LNCaP clone FGC (cell line): ENCODE measurements at places on chromosomes 2 and 18.
A peak's percentile ranks its signal among the peaks of the same experiment; 100 is the strongest.

DNA sequence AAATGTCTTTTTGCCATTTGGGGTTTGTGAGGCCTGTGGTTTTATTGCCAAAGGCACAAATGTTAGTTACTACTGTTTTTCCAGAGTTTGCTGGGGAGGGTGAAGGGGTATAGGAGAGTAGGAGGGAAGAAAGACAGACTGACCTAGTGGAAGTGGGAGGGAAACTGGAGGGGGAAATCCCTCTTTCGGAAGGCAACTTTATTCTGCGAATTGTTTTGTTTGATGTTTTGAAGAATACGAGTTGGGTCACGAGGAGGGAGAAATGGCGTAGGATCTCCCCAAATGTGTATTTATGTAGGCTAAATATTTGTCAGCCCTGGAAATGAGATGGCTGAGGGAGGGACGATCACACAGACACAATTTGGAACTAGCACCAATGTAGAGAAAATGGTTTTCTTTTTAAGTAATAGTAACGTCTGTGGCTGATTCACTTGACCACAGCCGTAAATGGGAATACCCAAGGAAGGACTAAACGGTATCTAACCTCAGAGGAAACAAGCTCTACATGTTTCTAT is 172.3 kb downstream of the ICOS start:
- DNase-seq, result no peak

DNA sequence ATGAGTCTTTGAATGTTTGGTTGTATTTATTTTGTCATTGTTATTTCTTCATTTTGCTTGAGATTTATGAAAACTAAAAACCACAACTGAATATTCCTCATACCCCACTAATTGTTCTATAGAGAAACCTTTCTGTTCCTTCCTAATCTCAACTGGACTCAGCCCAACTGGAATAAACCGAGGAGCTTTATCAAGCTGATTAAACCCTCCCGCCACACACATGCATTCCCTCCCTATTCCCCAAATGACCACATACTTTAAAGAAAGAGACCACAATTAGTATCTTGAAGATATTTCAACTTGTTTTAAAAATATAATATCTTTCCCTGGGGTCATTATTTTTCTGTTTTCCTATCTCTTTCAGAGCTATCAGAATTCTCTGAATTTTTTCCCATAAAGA is 107.5 kb downstream of the OSR1 start:
- DNase-seq, result no peak

GRCh38 chr2:230869914-230870543 is 5.3 kb downstream of the ITM2C start:
- DNase-seq, result no peak

DNA sequence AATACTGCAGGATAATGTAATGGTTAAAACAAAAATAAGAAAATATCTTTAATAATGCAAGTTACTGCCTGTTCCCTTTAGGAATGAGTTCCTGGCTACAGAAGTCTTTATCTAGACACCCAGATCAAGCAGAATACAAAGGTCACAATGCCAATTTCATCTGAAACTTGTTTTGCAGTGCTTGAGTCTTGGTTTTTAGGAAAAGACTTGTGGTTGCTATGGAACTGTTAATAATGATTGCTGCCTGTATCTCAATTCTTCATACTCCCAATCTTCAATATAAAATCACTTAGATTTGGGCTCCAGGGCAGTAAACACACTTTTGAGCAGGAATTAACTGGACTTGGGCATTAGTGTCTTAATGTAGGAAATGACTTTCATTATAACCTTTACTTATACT is 14.2 kb downstream of the CAVIN2 start:
- DNase-seq, result no peak

DNA sequence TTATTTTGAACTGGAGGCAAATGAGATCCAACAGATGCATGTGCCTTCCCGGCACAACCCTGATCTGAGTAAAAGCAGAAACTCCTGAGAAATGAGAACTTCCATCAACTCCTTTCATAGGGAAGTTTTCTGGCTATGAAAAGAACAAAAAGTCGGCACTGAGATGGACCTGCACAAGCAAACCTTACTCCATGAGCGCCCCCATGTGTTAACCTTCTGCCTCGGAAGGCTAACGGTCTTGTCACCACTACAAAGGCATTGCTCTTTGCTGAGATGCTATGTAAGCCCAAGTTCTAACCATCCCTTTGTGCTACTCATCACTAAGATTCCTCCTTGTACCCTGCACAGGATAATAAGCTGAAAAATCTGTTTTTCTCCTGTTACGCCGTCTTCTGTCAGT is 57.3 kb upstream of the SULT1C3 start:
- no peak for DNase-seq

DNA sequence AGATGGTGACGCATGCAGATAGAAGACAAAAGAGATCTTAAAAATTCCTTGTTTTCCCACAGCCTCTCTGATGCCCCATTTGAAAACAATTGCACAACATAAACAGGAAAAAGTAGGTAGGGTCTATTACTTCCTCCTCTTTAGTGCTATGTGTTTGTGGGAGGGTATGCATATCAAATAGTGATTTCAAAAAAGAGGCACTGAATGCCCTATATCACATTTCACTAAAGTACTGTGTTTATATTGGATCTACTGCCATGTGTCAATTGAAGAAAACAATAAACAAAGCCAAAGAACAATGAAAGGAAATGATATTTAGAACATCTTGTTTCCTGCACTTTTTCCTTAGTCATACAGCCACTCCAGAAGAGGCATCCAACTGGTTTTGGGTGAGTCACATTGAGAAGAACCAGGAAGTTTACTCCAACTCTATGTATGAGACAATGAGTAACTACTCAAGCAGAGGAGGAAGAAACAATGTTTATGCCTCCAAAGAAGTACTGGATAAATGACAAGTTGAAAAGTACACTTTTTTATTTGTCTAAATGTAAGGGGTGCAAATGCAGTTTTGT is 583.6 kb downstream of the FBXO15 start:
- peak; percentile 91 for DNase-seq

- DNase-seq, result no peak
Observed at GRCh38 chr2:132671151-132671835, 1.3 kb upstream of the LYPD1 start.

DNA sequence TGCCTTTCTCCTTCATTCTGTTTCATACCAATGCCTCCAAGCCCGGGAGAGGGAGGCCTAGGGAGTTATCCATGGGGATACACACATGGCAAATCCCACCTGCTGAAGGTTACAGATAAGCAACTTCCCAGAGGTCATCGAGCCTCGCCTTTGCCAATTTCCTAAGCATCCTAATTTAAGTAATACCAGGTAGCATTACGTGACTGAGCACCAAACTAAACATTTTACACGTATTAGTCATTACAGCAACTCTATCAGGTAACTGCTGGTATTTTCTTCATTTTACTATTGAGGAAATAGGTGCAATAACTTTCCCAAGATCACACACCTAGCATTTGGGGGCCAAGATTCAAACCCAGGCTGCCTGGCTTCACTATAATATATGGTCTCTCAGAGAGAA is 30.1 kb upstream of the BZW1 start:
- DNase-seq, result no peak

DNA sequence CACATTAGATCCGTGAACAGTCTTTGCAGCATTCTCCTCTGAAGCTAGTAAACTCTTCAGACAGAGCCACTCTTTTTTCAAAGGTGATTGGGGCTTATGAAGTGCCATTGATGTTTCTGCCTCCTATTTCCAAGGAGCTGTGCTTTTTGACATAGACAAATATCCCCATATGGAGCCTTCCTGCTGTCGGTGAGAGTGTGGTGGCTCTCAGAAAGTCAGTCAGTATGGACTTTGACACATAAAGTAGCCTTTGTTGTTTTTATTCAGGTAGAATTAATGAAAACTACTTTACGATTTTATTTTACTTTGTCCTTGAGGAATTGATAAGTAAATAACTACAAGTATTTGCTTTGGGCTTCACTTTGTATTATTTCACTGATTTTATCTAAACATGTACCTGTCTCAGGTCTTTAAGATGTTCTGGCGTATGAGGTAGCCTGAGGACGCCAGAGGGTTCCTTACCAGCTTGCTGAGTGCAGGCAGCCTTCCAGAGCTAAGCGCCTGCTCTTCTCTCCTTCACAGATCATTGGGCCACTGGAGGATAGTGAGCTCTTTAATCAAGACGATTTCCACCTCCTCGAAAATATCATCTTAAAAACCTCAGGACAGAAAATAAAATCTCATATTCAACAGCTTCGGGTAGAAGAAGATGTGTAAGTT is 69.7 kb downstream of the UGGT1 start:
- peak; percentile 53 for DNase-seq

- no peak for DNase-seq
Observed at GRCh38 chr2:171406044-171406443, 27.7 kb downstream of the METTL8 start.

DNA sequence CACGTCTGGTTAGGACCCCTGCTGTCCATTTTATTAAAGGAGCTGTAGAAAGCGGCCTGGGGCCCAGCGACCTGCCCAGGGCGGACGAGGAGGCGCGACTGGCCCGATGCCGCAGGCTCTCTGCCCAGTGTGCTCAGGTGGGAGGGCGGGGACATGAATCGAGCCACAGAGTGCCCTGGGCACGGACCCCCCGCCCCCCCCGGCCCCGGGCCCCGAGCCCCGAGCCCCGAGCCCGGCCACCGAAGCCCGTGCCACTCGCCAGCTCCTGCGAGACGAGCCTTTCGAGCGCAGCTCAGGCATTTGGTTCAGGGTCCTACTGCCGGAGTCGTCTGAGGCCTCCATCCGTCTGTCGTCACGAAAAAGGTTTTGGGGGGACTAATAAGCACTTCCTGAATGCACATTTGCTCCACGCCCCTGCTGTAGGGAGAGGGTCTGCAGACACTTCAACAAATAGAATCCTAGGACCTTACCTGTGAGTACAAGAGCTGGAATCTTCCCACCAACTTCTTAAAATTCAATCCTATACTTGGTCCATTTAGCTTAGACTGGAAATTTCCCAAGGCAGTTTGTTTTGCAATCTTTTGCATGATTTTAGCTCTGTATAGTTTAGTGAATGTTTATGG is 602 bp upstream of the ADAM17 start:
- no peak for DNase-seq

GRCh38 chr2:30112561-30112960 is 34.2 kb upstream of the YPEL5 start:
- no peak for DNase-seq

DNA sequence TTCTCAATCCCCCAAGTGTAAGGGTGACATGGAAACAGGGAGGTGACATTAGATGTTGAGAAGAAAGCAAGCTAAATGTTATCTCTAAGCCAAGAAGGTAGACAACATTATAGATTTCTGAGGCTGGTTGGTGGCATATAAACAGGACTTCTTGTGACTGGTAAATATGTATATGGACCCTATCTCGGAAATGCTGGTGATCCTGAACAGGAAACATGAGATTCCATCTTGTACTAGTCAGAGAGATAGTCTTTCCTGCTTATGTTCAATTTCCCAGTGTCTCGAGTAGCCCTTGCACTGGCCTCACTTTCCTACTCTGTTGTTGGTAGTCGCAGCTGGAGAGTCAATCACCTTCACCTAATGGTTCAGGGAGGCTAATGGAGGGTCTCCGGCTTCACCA is 26.8 kb downstream of the MOGAT1 start:
- DNase-seq, result no peak

GRCh38 chr2:187615364-187615763 is 61.1 kb upstream of the TFPI start:
- no peak for DNase-seq

DNA sequence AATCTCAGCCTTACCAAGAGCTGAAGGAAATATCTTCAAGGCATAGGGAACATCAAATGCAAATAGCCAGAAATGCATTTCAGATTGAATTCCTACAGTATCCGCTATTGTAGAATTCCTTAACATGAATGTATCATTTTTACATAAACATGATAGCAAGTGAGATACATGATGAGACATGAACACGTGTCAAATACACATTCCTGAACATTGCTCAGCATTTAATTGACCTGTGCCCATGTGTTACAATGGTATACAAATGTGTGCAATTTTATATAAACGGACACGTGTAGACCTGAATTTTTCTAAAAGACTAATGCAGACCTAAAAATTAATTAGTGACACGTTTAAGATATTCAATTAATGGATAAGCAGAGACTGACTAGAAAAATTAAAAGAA is 133.0 kb upstream of the TLK1 start:
- DNase-seq, result no peak

DNA sequence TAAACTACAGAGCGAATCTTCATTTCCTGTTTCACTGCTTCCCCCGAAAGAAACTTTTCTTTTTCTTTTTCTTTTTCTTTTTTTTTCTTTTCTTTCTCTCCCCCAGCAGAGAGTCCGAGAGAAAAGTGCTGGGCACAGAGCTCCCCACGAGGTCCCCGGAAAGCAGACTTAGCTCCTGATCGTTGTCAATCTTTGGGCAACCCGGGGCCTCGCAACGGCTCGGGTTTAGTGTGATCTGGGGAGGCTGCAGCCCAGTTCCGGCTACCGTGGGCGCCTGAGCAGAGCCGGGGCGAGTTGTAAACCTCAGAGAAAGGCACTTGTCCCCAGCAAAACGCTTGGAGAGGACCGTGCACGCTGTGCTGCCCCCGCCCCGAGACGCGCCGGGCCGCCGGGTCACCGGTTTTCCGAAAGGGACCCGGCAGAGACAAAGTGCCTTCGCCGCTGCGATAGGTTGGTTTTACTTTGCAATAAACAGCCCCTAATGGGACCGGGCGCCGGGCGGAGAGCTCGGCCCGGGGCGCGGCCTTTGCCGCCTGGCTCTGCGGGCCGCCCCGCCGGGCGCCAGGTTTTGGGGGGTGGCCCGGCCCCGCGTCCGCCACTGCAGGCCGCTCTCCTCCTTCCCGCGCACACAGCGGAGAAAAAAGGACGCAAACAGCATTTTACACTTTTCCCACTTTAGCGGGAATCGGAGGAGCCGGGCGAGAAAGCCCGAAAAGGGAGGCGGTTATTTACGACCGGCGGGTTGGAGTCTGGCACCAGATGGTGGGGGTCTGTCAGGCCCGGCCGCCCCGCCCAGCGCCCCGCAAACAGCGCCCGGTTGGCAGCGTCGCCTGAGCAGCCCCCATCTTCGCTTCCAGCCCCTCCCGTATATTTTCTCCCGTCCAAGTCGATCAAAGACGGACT is 136.0 kb downstream of the INSIG2 start:
- no peak for DNase-seq

GRCh38 chr2:117058366-117058765 is 756.1 kb upstream of the DDX18 start:
- no peak for DNase-seq

DNA sequence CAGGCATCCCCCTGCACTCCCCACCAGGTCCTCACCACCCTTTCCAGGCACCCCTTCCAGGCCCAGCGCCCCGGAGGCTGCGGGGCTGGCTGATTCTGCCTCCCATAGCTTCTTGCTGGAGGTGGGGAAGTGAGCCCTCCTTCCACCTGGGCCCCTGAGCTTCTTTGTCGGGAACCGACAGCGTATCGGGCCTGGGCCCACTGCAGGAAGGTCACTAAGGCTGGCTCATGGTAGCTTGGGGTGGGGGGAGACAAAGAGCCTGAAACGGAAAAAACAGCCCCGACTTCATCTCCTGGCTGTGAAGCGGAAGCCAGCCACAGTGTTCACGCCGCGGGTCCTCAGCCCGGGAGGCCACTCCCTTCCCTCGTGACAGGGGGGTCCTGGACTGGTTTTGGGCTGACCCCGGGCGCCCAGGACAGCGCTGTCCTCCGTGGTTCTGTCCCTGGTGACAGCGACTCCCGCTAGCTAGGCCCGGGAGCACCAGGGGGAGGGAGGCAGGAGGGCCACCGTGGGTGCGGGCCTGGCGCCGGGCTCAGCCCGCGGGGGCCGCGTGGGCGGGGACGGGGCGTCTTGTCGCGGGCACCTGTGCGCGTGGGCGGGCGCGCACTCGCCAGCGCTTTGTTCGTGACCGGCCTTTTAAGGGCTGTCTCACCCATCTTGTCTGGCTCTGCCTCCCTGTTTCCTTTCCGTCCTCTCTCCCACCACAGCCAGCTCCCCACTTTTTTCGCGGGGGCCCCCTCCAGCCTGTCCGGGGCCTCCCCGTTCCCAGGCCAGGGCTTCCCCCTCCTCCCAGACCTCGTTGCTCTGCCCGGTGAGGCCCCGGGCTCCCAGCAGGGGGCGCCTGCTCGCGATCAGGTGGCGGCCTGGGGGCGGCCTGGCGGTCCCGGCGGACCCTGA is 64.9 kb downstream of the DNMT3A start:
- DNase-seq, result no peak
